ENCODE measurements at places on chromosomes 5 and 9.
A peak's percentile ranks its signal among the peaks of the same experiment; 100 is the strongest.

DNA sequence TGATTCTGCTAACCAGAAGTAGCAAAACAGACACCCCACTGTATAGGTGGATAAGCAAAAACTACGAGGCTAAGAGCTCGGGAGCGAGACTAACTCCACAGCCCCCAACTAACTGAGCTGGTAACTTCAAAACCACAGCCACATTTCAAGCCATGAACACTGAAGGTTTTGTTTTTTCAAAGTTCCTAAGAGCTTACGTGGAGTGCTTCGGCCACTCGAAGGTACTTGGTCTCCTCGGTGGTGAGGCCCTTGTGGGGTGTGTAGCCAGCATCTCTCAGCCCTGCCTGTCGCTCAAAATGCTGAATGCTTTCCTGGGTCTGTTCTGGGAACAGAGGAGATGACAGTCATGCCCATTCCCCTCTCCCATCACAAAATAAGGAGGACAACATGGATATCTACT, 11.1 kb downstream of the KIAA1191 start:
- no peak for DNase-seq

- DNase-seq: no peak
These were observed 478 bp downstream of the TEX10 start for GRCh38 chr9:100352201-100352726.

DNA sequence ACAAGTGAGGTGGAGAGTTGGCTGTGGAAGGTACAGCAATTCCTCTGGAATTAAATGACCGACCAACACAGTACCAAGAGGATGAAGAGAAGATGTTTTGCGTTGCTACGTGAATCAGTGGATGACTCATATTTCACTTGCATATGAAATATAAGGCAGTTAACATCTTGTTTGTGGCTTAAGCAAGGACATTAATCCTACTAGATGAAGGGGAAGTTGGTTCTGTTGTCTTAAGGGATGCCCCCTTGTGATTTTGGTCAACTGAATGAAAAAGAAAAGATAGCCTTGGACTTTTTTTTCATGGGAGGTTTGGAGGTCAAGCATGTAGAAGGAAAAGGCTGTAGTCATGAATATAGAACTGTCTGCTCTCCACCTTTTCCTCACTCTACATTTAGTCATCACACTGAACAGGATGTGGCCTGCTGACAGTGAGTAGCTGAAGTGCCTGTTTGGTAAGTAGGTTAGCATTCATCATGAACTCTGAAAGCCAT, 33.9 kb downstream of the VLDLR start:
- DNase-seq: no peak

DNA sequence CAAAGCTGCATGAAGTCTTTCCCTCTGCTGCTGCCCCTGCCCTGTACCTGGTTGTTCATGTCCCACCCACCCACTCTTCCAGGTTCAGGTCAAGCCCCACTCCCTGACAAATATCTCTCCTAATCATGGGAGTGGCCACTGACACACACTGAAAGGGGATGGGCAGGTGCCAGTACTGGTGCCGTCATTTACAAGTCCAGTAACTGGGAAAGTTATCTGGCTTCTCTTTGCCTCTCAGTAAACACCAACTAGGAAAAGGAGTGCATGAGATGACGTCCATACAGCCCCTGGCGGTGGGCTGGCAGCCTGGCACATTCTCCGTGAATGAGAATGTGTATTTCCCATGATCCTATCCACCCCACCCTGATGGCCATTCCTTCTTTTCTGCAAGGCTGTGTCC, 225.2 kb downstream of the FSTL4 start:
- no peak for DNase-seq

DNA sequence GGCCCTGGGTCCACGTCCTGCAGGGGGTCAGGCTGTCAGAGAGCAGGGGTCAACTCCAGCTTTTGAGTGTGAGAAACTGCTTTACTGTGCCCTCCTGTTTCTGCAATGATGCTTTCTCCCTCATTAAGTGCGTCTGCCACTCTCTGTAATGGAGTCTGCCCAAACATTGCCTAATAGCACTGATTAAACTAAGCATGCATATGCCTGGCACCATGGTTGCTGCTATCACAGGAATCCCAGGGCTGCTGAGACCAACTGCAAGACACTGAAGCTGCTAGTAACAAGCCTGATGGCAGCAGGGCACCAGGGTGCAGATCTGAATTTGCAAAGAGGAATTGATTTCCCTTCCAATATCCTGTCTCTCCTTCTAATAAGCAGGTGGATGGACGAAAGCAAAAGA, 125.3 kb downstream of the SLC24A2 start:
- DNase-seq: no peak

- DNase-seq: no peak
These were observed 170.1 kb downstream of the KDM4C start for GRCh38 chr9:6927838-6928237.

- DNase-seq: peak; percentile 41
These were observed 16.1 kb downstream of the GBGT1 start for GRCh38 chr9:133147412-133148198.

DNA sequence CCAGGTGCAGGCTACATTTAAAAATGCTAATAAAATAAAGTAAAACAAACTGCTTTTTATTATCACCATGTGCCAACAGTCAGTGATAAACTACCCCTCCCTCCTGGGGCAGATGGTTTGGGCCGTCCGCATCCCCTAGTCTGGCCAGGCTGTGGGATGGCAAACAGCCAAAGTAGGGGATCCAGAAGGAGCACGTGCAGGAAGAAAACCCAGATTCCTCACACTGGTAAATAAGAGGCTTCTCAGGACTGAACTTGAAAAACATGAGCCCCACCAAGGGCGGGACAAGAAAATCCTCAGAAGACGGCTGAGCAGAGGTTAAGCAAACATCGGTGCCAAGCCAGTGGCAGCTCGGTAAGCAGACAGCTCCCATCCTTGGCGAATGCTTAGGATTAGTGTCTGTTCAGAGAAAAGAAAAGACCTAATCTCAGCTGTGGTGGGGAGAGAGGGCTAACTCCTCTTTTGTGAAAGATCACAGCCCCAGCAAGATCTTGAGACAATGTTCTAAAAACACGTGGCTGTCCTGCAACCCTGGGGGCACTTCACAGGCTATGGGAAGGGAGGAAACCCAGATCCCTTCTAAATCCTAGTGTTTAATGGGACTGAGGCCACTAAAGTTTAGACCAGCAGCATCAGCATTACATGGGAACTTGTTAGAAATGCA, 46.5 kb upstream of the GDNF start:
- no peak for DNase-seq

- no peak for DNase-seq
These were observed 545.0 kb downstream of the MTRR start for GRCh38 chr5:8413975-8414374.

GRCh38 chr5:135208903-135209721, 175.1 kb upstream of the PITX1 start:
- no peak for DNase-seq

DNA sequence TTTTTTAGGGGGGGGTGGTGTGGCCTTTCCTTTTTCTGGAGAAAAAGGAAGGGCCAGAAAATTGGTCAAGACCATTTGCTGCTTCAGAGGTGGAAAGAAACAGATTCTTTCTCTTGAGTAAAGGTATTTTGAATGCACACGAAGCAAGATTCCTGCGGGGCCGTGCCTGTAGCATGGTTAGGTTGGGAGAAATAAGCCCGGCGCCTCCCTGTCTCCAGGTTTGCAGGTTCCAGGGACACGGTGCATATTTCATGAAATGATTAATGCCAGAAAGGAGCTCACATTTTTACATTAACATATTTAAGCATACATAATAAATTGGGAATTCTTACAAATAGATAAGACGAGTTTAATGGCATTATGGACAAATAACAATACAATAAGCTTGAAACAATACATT, 409.5 kb upstream of the IRX1 start:
- DNase-seq: no peak

- no peak for DNase-seq
These were observed 27.8 kb downstream of the NFIB start for GRCh38 chr9:14286121-14286520.

GRCh38 chr9:76032038-76032796, 141.7 kb downstream of the PCSK5 start:
- DNase-seq: no peak

DNA sequence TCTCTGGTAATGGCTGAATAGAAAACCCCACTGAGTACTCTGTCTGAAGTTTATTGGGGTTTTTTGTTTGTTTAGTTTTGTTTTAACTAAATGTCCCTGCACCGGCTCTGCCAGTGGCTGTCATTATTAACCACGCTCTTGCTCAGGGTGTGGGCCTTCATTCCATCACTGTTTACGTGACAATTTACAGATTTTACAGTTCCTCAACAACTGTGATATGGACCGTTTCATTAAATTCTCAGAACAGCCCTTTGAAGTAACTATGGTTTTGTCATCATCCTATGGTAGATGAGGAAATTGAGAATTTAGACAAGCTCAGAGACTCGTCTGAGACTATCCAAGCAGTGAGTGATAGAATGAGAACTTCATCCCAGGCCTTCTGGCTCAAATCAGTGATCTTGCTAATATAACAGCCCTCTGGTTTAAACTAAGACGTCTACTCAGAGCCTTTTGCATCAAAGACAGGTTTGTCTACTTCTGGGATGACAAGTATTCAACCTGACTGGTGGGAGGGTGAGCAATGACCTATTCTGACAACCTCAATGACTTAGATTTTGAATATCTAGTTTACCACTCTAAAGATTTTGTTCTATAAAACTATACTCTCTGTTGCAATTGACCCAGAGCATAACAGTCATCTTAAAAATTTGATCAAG, 77.3 kb upstream of the MAP3K1 start:
- DNase-seq: no peak

DNA sequence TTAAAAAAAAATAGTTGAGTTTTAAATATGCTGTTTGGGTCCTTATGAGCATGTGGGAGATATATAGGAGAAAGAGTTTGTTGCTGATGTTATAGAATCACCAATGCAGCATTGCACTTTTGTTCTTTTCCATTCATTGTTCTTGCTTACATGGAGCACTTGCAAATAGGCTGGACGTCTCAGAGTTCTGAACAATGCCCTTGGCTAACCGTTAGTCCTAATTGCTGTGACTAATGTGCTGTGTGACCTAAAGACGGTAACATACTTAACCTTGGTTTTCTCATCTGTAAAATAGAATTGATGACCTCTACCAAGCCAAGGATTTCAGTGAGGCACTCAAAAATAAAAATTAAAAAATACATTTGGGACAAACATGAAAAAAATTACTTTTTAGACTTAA, 29.8 kb downstream of the PIK3R1 start:
- DNase-seq: no peak
